ENCODE measurements at places on chromosomes 1 and 21.

- DNase-seq = no peak
Observed at GRCh38 chr1:65949230-65949626, 156.5 kb downstream of the PDE4B start.

DNA sequence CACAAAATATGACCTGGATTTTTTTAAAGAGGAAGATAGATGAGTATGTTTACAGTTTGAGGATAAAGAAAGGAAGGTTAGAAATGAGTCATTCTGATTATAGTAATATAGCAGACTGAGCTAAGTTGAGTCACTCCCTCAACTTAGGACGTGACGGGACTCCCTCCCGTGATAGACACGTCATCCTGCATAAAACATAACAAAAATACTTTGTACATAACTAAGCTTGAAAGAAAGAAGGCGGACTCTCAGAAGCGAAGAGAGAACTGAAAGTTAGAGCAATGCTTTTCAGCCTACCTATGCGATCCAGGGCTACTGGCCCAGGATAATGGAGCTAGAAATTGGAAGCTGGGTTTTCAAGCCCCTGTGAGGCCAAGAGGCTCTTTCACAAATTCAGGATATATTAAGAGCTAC, 53.0 kb upstream of the DESI2 start:
- DNase-seq = peak; percentile 14

- DNase-seq = no peak
Observed at GRCh38 chr1:175040324-175040879, 17.2 kb upstream of the MRPS14 start.

DNA sequence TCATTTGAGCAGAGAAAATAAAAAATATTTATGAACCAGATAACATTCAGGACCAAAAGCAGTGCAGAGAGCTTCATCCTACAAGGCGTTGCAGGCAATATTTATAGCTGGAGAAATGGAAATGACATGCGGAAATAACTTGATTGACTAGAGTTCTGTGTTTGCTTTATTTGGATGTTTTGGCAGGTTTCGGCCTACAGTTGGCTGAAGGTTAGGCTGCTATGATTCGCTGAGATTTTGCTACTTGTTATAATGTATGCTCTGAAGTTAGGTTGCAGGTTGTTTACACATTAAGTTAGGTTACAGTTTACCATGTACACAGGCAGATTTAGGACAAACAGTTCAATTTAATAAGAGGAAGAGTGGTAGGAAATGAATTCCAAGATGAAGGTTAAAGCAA, 632 bp upstream of the OR13G1 start:
- DNase-seq = no peak

GRCh38 chr1:205563927-205564441, 59.5 kb downstream of the CDK18 start:
- no peak for DNase-seq

GRCh38 chr1:15712168-15712567, 23.9 kb upstream of the SLC25A34 start:
- DNase-seq = no peak

GRCh38 chr1:145995964-145996432, 381 bp downstream of the TXNIP start:
- no peak for DNase-seq

DNA sequence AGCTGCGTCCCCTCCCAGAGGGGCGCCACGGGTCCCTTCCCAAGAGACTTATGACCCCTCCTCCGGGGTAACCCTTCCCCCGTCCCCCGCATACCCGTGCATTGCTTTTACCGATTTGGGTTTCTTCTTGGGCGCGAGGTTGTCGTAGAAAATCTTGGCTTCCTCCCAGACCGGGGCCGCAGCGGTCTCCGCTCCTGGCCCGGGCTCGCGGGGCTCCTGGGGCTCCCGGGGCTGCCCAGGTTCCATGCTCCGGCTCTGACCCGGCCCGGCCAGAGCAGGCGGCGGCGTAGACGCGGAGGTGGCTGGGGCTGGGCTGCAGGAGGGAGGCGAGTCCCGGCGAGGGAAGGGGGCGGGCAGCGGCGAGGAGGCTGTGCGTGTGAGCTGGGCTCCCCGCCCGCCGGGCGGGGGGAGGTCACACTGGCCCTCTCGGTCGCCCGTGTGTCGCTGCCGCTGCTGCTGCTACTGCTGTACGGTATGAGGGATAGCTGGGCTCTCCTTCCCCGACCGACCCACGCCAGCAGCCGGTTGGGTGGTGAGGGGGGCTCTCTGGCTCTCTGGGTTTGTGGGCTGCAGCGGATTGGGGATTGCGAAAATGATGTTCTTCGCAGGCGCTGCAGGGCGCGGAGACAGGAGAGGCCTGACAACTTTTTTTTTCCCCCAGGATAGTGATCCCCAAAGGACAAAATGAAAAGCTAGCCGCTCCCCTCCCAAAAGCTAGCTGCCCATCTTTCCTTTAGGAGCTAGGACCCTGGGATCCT, at the start of gene NT5C1A:
Gene NT5C1A, minus strand, starts transcription at position 315 of the 758 bp plus-strand sequence. Its CDS starts 69 bp downstream, at position 246.
- no peak for DNase-seq

DNA sequence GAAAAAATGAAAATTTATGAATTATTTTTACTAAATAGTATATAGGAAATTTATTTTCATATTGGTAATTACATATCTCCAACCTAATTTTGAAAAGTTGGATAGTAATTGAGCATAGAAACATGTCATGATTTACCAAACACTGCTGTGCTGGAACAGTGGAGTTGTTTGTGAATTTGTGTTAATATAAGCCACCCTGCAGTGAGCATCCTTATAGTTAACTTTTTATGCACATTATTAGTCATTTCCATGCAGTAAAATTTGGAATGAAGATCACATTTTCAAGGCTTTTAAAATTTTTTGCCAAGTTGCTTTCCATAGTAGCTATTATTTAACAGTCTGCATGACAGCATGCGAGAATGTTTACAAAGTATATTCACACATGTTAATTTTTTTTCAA, 78.3 kb downstream of the VPS26C start:
- DNase-seq = no peak
